Midbrain (tissue), 1 donor: ENCODE measurements at places on chromosomes 5 and 9.
A peak's percentile ranks its signal among the peaks of the same experiment; 100 is the strongest.

GRCh38 chr5:5492087-5492933 lies 69.8 kb downstream of the ICE1 start:
- no peak for DNase-seq

DNA sequence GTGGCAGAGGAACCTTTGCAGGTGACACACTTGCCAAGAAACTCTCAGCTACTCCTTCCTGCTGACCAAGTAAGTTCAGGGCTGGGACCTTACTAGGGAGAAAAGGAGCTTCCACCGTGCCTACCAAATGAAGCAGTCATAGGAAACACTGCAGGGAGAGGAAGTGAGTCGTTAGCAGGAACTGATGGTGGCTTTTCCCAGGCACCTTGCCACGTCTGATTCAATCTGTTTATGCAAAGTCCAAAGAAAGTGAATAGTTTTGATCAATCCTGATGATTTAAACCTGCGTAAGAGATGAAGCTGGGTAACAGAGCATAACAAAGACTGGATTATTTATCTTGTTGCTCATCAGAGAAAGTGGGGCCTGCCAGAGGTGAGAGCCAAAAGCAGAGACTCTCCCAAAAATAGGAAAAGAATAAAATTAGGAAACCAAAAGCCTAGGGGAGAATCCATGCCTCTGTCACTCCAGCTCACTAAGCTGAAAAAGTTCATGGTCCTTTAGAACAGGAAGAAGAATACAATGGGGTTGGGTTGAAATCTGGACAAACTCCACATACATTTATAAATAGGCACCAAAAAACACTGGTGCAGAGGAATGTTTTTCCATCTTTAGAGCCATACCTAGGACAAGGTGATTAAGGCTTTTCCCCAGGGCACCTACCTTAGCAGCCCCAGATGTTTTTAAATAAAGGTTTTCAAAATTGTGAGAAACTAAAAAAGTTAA lies 9.3 kb upstream of the PFDN1 start:
- no peak for DNase-seq

DNA sequence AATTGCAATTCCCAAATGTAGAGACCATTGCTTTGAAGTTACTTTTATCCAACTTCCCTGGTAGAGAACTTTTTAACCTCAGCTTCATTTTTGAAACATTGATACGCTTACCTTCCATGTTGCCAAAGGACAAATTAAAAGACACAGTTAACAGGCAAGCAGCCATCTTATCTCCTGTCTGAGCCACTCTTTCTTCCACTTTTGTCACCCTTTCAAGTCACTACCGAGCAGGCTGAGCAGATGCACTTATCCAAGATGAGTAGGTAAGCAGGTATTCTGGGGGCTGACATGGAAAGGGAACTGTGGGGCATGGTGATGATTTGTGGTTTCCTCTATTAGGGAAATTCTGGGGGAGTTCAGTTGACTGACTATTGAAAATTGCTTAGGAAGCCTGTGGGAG lies 66.7 kb downstream of the DOCK2 start:
- DNase-seq: no peak

DNA sequence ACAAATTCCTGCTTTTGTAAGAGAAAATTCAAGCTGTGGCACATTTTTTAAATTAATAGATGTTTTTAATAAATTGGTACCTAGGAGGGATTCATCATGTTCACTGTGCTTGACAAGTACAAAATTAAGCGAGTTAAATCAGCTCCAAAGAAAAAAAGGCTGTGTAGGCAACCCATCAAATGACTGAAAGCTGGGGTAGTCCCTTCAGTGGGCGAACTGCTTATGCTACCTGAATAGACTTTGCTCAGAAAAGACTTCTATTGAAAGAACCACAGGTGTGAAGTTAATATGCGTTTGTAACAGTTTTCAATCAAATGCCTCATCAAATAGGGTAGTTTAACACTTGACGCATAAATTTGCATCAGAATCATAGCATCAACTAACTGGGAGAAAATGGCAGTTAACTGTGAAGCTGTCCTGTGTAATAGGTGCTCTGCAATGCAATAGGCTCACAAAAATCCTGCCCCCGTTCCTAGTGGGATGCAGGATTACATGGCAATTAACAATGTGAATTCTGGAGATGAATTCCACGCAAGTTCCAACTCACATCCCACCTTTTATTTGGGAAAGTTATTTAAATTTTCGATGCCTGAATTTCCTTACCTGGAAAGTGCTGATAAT lies 14.4 kb upstream of the ARL15 start:
- no peak for DNase-seq

DNA sequence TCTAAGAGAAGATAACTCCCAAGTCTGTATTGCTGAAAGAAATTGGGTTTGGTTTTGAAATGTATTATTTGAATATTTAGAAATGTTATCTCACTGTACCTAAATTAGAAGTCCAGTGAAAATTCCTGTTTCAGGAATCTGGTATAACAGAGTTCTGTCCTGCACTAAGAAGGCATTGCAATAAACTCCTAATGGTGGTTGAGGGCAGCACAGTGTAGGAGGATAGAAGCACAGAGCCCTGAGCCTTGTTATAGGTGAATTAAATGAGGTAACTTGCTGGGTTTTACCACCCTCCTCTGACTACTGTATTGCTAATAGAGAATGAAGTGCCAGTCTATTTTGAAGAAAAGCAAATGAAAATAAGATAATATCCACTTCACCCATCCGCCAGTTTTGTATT lies 143.4 kb downstream of the CD180 start:
- no peak for DNase-seq

DNA sequence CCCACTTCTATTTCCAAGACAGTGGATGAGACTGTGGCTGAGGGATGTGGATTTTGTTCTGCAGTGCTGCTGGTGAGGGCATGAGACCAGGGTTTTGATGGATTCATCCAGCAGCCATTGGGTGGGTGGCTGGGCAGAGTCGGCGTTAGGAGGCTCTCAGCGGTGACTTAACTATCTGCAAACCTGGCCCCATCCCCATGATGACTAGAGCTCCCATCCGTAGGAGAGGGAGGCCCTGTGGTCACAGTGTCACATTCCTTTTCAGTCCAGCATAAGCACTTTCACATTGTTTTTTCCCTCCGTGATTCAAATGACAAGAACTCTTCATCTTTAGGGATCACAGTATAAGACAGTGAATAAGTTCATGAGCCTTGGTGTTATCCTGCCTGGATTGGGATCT lies 60.4 kb upstream of the SPRY4 start:
- no peak for DNase-seq

- DNase-seq: no peak
These were observed 64.8 kb downstream of the ATP10B start for GRCh38 chr5:160787240-160787639.

- no peak for DNase-seq
These were observed 29.1 kb downstream of the TSPAN17 start for GRCh38 chr5:176676361-176676824.

- DNase-seq: no peak
These were observed 12.1 kb downstream of the LRSAM1 start for GRCh38 chr9:127463382-127463781.

DNA sequence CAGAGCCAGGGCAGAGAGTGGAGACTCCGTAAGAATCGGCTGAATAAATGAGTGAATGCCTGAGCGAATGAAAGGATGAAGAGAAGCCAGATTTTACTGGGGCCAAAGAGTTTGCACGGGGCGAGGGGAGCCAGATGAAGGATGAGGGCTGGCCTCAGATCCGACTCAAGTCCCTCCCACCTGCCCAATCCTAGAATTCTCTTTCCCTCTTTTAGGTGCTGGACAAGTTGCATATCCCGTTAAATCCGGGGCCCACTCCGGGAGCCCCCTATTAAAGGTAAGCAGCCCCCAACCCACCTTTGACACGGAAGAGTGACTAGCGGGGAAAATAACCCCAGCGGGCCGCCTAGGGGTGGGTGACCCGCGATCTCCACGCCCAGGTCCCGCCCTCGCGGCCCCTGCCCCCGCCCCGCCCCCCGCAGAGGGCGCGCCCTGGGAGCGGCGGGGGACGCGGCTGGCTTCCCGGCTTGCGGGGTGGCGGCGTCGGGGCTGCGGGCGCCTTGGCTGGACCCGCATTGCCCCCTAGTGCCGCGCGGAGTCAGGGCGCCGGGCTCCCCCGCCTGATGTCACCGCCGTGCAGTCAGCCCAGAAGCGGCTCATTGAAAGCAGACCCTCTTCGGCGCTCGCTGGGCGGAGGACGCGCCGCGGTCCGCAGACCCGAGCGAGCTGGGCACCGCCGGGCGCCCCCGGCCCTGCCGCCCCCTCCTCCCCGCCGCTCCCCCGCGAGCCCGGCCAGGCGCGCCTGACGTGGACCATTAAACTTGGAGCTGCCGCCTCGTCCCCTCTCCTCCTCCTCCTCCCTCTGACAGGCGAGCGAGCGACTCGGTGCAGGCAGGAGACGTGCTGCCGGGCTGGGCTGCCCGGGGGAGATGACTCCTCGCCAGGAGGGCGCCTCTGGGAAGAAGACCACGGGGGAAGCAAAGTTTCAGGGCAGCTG lies at the start of gene ADRA1B:
Gene ADRA1B, plus strand, starts transcription at position 579 of the 937 bp plus-strand sequence. CDS start 424 bp downstream, outside the sequence.
- peak; percentile 60 for DNase-seq

- DNase-seq: no peak
These were observed 120.5 kb downstream of the GADD45G start for GRCh38 chr9:89725271-89725670.

DNA sequence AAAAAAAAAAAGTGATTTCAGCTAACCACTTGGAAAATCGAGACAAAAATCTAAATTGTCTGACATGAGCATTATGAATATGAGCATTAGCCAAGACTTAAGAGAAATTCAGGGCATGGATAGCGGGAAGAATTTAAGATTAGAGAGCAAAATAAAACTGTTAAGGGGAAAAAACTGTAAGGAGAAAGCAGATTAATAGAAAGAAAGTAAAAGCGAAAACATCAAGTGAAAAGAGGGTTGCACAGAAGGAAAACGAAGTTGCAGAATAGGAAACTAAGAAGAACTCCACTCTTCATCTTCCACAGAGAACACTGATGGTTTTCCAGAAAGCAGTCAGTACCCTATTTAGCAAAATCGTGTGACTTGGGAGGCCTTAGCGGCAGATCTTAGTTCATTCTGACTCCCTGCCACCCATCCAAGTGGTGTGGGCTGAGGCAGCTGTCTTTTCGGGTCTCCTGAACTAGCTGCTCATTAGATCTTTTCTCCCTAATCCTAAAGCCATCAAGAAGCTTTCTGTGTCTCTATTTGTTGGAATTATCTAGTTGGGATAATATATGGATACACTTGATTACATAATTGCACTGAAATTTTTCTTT lies 3.7 kb downstream of the NIM1K start:
- peak; percentile 11 for DNase-seq

DNA sequence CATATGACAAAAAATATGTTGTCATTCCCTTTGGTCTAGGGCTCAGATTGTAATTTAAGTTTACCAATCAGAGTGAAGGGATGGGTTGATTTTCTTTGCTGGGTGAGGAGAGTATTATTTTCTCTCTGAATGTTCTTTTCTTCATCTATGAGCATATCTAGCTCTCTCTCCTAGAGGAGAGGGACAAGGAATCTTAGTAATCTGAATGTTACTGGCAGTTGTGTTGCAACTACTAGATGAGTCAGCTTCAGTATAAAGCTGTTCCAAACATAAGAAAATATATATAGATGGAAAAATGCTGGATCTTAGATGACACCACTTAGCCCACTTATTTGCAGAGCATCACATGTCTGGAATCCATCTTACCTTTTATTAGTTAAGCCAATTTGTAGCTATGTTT lies 259.3 kb downstream of the TUSC1 start:
- no peak for DNase-seq

DNA sequence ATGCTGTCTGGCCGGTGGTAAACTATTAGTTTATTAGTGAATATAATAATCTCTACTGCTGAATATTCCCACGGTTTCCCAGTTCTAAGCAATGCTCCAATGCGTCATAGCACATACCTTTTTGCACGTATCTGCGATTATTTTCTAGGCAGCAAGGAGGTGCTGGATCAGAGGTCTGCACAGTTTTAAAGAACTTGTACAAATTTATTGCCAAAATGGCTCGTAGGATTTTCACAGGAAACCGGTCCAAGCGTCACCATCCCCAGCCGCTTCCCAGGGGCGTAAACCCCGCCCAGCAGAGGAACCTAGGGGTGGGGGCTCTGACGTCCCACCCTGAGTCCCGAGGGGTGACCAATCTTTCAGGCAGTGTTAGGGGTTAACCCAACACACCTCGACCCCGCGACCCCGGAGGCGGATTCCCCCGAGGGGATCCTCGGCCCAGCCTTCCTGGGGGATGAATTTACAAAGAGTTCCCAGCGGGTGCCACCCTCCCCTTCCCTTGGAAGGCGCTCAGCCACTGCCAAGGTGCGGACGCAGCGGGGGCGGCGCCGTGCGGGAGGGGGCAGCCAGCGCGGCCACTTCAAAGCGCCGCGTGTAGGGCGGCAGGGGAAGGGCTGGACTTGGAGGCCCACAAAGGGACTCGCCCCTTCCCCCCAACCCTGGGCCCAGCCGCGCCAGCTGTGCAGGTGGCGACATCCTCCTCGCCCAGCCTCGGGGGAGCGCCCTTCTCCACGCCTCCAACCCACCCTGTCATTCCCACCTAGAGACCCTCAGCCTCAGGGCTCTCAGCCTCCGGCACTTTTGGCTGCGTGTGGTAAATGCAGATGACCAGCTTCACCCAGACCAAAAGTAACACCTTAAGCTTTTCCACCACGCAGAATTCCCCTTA lies 43.5 kb upstream of the TCF7 start:
- no peak for DNase-seq

- peak; percentile 36 for DNase-seq
These were observed 518 bp downstream of the UBE2B start for GRCh38 chr5:134371834-134372340.

DNA sequence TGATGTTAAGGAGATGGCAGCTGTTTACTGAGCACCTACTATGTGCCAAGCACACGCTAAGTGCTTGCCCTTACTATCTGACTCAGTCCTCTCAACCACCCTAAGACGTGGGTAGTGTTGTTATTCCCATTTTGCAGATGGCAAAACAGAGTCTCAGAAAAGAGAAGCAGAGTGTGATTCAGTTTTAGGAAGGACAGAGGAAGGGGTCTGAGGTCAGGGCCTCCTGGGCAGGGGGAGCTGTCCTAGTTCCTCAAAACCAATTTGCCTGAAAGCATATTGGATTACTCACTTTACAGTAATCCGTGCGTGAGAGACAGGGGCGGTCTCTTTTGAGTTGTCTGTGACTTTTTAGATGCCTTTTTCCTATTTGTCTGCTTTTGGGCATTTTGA lies 23.2 kb downstream of the DNM1 start:
- DNase-seq: no peak

GRCh38 chr5:91104062-91104448 lies 279.1 kb downstream of the ARRDC3 start:
- DNase-seq: no peak

DNA sequence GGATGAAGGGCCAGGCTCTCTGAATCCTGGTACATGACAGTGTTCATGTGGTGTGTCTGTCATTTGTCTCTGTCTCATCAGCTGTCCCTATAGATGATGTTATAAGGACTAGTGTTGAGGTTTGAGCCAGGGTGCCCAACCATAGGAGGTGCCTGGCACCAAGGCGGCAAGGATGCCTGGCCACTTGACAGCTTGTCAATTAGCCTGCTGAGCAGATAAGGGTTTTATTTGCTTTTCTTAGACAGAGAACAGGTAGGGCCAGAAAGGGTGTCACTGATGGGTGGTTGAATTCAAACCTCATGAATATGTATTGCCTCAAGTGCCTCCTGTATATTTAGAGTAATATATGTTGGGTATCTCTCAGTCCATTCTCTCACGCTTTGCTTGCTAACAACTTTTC lies 30.1 kb upstream of the AUH start:
- no peak for DNase-seq
